ENCODE measurements at places on chromosomes 16 and 17.

GRCh38 chr16:20976576-20976975 is 76.0 kb downstream of the LYRM1 start:
- DNase-seq = no peak

DNA sequence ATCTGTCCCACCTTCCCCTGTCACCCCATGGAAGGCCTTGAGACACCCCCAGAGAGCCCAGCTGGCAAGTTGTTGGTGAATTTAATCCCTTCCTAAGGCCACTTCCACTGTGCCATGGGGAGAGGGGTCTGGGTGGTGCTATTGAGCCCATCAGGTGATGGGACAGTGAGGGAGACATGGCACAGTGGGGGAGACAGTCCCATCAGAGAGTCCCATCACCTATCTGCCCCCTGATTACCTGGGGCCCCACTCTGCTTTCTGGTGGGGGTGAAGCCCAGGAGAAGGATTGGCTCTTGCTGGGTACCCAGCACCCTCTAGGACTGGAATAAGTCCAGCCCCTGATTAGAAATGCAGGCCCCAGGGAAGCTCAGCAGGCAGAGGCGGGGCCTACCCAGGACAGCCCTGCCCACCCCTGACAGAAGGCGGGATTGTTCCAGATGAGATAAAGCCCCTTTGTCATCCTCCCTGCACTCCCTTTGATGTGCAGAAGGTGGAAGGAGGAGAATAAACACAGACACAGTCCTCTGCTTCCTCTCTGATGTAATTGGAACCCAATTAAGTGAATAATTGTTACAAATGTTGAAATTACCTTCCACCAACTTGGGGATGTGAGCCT is 18.9 kb downstream of the TMEM132E start:
- no peak for DNase-seq

DNA sequence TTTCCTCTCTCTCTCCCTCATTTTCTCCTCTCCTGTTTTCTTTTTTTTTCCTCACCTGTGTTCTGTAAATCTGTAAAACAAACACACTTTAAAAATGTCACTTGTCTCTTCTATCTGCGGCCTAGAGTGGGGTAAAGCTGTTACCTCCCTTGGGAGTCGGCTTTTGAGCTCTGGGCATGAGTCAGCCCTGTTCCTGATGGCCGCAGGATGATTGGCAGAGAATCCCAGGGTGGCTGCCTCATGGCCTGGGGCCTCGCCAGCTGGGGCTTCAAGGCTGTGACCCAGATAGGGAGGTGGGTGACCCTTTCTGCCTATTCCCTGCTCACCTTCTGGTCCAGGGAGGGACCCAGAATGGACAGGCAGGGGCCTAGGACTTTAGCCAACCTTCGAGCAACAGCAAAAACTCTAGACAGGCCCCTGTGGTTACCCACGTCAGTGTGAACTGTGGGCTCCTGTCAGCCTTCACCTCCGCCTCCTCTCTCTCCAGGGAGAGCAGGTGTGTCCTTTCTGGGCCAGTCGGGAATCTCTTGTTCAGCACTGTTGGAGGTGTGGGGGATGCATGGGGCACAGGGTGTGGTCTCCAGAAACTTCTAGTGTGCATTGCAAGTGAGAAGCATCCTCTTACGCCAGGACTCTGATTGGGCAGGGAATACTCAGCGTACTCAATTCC is 87.4 kb downstream of the RAP1GAP2 start:
- DNase-seq = peak; percentile 75

GRCh38 chr16:11085916-11086315 is 141.6 kb downstream of the CLEC16A start:
- no peak for DNase-seq

DNA sequence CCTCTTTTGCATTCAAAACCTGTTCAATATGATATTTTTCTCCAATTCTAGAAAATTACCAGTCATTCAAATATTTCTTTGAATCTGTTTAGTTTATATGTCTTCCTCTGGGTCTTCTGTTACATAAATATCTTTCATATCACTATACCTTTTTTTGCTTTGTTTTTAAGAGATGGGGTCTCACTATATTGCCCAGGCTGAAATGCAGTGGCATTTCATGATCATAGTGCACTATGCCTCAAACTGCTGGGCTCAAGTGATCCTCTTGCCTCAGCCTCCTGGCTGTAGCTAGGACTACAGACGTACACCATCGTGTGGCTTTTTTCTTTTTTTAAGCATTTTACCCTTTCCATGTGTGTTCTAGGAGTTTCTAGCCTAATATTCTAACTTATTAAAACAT is 38.8 kb downstream of the NSRP1 start:
- DNase-seq = no peak

DNA sequence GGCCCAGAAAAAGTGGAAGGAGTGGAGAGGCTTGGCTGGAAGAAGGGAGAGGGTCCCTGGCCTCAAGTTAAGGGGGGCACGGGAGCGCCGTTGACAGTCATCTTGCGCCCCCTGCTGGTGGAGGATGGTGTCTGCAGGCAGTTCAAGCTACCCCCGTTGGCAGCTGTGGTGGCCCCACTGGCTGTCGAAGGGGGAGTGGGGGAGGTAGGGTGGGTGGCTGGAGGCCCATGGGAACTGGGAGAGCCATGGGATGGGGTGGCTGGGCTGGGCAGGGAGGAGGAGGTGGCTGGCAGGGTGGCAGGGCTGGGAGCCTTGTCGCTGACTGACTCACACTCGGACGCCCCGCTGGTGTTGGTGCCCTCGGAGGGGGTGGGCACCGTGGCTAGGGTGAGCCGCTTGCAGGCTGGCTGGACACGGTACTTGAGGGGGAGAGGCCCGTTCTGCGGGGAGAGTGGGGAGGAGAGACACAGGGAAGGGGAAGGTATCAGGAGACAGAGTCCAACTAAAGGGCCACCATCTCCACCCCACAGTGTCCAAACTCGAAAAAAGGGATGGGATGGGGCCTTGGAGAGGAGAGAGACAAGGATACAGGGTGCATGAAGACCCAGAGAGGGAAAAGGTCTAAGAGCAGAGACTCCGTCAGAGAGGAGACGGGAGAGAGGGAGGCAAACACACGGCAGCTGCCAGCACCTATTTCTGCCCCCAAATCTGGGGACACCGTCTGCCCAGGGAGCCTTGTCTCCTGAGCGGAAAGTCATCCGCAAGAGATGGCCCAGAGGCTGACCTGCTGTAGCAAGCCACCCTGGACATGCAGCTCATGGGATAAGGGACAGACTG is 5.2 kb downstream of the CISD3 start:
- DNase-seq = peak; percentile 43

DNA sequence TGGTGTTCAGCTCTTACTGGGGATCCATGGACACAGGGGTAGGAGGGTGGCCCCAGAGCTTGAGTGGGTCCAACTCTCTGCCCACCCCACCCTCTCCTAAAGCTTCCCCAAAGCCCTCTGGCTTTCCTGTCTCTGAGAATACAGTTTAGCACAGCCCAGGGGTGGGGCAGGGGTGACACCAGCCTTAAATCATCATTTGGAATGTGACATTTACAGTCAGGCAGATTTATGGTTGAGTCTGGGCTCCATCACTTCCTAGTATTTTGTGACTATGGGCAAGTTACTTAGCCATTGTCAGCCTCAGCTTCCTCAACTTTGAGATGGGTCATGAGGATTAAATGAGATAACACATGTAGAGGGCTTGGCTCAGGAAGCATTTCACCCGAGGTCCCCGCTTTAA is 193.1 kb upstream of the IRX6 start:
- no peak for DNase-seq

DNA sequence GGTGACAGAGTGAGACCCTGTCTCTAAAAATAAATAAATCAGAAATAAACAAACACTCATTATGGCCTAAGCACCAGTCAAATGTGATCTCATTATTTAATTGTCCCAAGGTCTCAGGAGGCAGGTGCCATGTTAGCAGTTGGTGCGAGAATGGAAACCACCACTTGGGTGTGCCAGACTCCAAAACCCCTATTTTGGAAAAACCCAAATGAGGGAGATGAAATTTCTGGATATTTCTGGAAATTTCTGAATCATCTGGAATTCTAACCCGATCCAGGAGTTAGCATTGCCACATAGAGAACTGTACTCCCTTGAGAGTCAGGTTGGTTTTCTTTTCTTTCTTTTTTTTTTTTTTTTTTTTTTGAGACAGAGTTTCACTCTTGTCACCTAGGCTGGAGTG is 264.0 kb downstream of the XYLT1 start:
- no peak for DNase-seq

GRCh38 chr16:50126183-50126582 is 26.9 kb upstream of the TENT4B start:
- DNase-seq = no peak

DNA sequence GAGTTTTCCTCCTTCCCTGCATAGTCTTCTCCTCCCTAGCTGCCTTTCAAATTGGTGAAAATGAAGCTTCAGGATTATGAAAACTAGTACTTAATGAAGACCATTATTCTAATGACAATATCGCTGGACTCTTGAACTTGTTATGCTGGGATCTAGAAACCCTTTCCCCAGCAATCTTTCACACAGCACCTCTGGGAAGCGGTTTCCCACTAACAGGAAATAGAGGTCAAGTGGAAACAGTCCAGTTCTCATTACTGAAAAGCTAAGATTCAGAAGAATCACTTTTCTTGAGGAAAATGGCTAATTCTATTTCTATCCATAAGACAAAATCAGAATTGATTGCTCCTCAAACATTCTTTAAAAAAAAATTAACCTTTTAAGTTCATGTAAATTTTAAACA is 2.0 kb upstream of the VEZF1 start:
- no peak for DNase-seq

DNA sequence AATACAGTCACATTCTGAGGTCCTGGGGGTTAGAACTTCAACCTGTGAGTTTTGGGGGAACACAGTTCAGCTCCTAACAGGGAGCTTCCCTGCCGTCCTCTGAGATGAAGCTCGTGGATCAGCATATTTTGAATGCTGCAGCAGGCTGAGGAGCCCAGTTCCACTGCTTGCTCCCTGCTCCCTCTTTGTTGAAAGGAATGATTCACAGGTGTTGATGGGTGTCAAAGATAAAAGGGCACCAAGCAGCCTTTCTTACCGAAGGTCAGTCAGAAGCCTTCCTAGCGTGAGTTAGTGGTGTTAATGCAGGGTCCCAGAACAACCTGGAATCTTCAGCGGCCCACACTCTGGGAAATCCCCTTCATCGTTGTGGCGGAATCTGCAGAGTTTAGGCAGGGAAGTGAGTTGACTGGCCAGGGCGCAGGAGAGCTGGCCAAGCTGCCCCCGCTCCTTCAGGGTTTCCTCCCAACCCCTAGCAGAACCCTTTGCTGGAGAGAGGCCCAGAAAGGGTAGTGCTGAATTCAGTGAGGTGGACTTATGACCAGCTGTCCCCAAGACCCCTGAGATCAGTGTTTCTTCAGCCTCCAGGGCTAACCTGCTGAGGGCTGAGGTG is 114.8 kb downstream of the GNAO1 start:
- DNase-seq = no peak

DNA sequence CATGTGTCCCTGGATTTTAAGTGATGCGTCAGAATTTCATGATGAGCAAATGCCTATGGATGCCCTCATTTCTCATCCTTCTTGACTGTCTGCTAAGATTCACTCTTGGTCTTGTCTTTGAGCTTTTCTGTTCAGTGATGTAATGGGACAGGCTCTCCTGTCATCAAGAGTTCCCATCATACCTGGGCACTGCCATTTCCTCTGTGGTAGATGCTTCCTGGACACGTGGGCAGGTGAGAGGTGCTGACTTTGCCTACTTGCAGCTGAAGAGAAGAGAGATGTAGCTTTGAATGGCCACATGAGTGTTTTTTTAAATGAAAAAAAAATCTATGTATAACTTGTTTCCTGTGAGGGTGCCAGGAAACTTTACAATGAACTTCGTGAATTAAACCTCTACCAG is 557.7 kb downstream of the MAF start:
- DNase-seq = no peak

DNA sequence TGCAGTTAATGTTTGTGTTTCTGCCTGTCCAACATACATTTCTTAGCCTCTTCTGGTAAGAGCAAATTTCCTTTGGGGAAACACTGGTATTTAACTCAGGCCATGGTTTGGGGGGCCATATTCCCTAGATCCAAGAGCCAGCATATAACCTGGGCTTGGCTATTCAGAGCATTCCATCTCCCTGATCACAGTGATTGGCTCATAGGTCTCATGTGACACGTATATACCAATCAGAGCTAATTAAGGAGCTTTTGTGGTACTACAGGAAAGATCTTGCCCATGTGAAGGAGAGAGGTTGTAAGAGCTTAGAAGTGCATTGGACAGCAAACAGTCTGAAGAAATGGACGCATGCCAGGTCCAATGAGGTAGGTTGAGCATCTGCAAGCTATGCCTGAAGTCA is 33.4 kb upstream of the GPR139 start:
- no peak for DNase-seq

GRCh38 chr17:17445925-17446665 is 30.7 kb upstream of the MED9 start:
- peak; percentile 67 for DNase-seq

- no peak for DNase-seq
These were observed 28.2 kb upstream of the ETV4 start for GRCh38 chr17:43574348-43574747.

GRCh38 chr17:69342896-69343644 is 16.1 kb upstream of the ABCA5 start:
- no peak for DNase-seq

DNA sequence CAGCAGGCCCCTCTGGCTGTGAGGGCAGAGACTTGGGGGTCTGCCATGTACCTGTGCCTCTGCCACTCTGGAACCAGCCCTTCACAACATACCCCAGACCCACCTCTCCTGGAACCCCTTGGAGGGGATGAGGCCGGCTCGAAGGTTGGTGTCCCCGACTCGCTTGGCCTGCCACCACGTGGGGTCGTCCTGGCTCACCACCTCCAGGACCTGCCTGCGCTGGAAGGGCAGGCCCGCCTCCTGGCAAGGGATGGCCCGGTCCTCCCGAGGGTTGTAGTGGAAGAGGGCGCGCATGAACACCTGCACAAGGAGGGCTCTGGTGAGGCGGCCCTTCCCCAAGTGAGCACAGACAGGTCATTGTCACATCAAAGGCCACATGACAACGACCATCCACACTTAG is 12.2 kb downstream of the MPP3 start:
- no peak for DNase-seq

DNA sequence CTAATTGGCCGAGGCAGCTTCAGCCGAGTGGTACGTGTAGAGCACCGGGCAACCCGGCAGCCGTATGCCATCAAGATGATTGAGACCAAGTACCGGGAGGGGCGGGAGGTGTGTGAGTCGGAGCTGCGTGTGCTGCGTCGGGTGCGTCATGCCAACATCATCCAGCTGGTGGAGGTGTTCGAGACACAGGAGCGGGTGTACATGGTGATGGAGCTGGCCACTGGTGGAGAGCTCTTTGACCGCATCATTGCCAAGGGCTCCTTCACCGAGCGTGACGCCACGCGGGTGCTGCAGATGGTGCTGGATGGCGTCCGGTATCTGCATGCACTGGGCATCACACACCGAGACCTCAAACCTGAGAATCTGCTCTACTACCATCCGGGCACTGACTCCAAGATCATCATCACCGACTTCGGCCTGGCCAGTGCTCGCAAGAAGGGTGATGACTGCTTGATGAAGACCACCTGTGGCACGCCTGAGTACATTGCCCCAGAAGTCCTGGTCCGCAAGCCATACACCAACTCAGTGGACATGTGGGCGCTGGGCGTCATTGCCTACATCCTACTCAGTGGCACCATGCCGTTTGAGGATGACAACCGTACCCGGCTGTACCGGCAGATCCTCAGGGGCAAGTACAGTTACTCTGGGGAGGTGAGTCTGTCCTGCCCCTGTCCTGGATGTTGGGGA is 16.1 kb downstream of the PSKH1 start:
- DNase-seq = no peak

GRCh38 chr16:65975049-65975708 is 391.3 kb upstream of the CDH5 start:
- peak; percentile 72 for DNase-seq

- DNase-seq = peak; percentile 62
These were observed 81.8 kb downstream of the AKAP1 start for GRCh38 chr17:57166803-57167202.

All from MCF 10A (cell line).